Stimulated activated CD4-positive, alpha-beta T cell treated with anti-CD3 and anti-CD28 coated beads, Interleukin-12 subunit alpha, Interleukin-12 subunit beta, amount 100 ng/mL, for 4 hours (primary cell): ENCODE measurements at places on chromosomes 16 and 17.

- peak; percentile 89 for DNase-seq
Observed at GRCh38 chr16:57757326-57757786, 21.8 kb downstream of the KATNB1 start.

DNA sequence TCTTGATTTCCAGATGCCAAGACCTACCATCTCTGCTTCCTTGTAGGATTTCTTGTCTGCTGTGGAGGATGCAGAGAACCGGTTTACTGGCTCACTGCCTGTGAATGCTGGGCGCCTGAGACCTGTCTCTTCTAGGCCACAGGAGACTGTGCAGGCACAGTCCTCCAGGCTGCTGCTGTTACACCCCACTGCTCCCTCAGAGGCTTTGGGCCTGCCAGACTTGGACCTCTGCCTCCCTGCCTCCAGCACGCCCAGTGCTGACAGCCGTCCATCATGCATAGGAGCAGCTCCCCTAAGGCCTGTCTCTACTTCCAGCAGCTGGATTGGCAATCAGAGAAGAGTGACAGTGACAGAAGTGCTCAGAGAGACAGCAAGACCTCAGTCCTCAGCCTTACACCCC lies 6.1 kb downstream of the HROB start:
- no peak for DNase-seq

GRCh38 chr17:28698253-28698941 lies 13.3 kb downstream of the PROCA1 start:
- no peak for DNase-seq

GRCh38 chr17:2092253-2092652 lies 37.4 kb downstream of the HIC1 start:
- DNase-seq = no peak

GRCh38 chr17:57655553-57655952 lies 89.5 kb downstream of the CCDC182 start:
- DNase-seq = no peak

DNA sequence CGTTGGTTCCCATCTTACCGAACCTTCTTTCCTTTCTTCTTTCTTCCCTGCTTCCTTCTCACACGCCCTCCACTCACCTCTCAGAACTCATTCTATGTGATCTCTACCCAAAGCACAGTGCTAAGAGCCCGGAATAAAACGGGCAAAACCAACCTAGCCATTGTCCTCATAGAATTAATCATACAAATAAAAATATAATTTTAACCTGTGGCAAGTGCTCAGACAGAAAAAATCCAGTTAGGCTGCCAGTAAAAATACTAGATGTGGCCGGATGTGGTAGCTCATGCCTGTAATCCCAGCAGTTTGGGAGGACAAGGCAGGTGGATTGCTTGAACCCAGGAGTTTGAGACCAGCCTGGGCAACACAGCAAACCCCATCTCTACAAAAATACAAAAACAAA lies 27.0 kb downstream of the BMERB1 start:
- DNase-seq = no peak

DNA sequence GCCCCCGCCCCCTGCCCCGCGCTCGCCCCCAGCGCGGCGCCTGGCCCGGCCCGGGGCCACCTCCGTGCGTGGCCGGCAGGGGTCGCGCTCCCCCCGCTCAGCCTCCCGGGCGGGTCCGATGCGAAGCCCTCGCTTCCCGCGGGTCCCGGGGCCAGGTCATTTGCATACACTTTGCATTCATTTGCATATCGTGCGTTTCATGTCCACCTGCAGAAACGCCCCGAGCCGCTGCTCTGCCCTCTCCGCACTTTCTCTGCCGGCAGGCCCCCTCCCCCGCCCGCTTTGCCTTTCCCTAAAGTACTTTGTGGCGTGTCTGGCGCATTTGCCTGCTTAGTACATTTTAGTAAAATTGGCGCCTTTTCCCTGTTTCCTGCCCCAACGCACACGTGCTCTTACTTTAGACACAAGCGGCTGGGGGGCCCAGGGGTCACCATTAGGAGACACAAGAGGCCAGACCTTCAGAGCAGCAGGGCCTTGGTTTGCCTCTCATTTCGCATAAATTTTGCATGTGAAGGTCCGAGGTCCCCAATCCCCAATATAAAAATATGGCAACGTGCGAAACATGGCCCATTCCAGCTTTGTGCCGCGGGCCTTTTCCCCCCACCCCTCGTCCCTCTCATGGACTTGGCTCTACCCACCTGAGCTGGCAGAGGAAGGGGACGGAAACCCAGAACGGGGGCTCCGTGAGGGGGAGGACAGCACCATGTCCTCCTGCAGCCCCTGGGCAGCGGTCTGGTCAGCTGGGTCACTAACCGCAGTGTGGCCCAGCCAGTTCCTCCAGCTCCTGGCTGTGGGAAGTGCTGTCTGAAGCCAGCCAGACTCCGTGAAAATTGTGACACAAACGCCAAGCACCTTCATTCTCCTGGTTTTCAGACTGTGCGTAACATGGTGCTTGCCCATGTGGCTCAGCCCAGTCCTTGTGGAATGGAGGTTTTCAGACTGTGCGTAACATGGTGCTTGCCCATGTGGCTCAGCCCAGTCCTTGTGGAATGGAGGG lies 34.8 kb downstream of the CBFA2T3 start:
- DNase-seq = peak; percentile 63

- no peak for DNase-seq
Observed at GRCh38 chr17:27928587-27928986, 35.4 kb upstream of the LYRM9 start.

DNA sequence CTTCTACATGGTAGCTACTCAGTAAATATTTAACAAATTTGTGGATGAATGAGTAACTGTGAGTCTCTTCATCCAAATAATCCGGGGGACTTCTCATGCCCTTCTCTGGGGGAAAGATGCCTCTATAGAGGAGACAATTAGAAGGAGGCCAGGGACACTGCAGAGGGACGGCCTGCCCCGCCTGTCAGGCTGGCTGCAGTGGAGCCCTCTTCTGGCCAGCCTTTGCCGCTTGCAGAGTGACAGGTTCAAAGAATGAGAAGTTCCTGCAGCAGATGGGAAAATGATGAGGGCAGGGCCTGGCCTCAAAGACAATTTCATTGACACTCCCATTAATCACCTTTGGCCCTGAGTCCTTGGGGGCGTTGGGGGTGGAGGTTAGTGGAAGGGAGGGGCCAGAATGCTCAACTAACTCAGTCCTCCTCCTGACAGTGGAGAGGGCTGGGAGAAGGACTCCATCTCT lies 339.0 kb downstream of the MAF start:
- peak; percentile 47 for DNase-seq

DNA sequence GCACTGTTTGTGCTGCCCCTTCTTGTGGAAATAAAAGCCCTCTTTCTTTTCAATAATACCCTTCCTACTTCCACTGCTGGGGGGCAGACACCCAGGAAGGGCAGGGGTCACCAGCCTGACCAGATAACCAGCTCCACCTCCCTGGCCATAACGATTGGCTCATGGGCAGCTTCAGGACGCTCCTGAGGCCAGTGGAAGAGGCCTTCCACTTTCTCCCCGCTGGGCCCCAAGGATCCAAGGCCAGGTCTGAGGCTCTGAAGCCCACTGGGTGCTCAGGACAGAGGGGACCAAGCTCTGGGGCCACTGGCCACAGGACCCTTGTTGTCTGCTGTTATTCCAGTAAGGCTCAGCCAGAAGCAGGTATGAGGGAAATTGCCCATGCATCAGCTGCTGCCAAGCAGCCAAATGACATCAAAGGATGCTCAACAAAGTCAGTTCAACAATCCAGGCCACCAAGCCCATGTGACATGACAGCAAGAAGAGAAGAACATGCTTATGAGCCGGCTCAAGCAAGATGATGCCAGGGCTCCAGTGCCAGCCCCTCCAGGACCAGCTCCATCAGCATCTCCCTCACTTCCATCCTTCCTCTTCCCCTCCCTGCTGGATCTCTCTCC lies 238.8 kb downstream of the ZNF423 start:
- DNase-seq = no peak

GRCh38 chr16:53886482-53887378 lies 182.8 kb downstream of the FTO start:
- no peak for DNase-seq

- no peak for DNase-seq
Observed at GRCh38 chr17:67080804-67081203, 36.5 kb downstream of the CACNG1 start.

- DNase-seq = no peak
Observed at GRCh38 chr17:9364837-9365430, 210.7 kb downstream of the STX8 start.

GRCh38 chr16:87835882-87836331 lies 33.4 kb downstream of the SLC7A5 start:
- DNase-seq = no peak

- DNase-seq = no peak
Observed at GRCh38 chr16:5925850-5926249, 828.3 kb upstream of the EEF2KMT start.

DNA sequence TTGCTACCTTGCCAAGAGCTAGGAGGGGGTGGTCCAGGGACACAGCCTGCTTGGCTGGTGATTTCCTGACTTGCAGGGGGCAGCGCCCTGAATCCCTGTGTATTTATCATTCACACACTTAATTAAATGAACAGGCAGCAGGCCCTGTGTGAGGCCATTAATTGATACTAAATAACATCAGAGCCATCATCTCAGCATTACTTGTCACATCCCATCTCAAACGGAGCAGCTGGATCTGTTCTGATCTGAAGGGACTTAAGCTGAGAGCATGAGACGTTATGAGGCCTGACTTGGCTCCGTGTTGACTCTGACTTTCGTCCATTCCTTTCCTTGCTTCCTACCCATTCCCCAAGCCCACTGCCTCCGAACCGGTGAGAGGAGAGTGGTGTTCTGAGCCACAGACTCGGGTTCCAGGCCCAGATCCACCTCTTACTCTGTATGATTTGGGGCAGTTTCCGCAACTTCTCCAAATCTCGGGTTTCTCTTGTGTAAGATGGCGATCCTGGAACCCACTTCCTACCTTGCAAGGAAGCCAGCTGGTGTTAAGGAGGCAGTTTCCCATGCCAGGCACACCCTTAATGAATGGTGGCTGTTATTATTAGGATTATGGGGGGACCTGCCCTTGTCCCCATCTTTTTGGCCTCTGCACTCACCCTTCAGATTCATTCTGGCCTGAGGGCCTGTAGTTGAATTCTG lies 33.8 kb downstream of the CACNA1G start:
- DNase-seq = no peak

GRCh38 chr17:35743626-35744328 lies 9.3 kb downstream of the GAS2L2 start:
- no peak for DNase-seq

DNA sequence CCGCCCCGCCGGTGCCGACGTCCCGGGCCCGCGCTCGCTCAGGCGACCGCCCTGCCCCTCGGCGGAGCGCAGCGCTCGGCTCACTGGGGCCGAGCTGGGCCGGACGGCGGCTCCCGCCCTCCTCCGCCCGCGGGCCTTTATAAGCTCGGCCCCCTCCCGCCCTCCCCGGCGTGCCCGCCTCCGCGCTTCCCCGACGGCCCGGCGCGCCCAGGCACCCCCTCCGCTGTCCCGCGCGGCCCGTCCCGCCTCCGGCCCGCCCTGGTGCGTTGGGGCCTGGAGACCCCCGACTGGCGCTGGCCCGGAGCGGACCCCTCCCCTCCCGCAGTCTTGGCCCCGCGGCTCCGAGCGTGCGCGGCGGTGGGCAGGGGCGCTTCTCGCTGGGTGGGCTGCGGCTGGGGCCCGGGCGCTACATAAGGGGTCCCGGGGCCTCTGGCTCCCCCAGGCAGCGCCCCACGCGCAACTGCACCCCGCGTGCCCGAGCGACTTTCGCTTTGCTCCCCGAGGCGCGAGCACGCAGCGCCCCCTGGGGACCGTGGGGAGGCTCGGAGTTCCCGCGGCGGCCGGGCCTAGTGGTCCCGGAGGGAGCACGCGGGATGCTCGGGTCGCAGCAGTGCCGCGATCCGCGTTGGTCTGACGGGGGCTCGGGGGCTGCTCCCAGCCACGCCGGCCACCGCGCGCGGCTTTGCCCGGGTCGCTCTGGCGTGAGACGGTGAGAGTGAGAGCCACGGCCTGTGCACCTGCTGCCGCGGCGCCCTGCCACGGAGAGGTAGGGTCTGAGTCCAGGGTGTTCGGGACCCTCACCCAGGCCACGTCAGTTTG lies at the start of gene PIEZO1:
PIEZO1 (minus strand) TSS at position 115 of the 819 bp plus-strand sequence. CDS start 256 bp downstream, outside the sequence.
- peak; percentile 78 for DNase-seq

- no peak for DNase-seq
Observed at GRCh38 chr16:54135361-54136275, 151.0 kb downstream of the IRX3 start.

- no peak for DNase-seq
Observed at GRCh38 chr16:11175106-11175786, 80.8 kb downstream of the SOCS1 start.

- no peak for DNase-seq
Observed at GRCh38 chr16:55569025-55569424, 2.5 kb downstream of the CAPNS2 start.

DNA sequence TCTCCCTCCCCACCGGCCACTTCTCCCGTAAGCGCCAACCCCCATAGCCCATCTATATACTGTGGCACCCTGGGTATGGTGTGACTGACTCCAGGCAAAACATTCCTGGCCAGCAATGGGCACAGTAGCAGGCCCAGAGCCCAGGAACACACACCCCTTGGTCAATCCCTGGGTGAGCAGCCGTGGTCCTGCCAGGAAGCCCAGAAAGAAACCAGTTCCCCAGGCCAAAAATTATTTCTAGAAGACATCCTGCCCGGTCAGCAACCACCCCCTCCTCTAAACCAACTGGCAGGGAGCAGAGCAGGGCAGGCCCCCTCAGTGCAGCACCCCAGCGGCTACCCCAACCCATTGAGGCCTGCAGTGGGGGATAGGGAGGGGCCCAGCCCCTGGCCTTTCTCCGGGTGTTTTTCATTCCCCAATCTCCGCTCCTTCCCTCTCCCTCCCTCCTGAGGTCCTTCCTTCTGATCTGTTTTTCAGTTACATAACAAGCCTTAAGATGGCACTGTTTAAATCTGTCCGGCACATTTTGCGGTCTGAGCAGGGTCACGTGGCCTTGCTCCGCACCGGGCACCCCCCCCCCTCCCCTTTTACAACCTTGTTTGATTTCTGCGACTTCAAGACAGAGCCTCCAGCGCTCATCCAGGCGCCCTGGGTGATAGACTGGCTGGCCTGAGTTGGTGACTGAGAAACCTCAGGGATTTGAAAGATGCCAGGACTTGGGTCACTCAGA lies 2.0 kb downstream of the NPTX1 start:
- no peak for DNase-seq

DNA sequence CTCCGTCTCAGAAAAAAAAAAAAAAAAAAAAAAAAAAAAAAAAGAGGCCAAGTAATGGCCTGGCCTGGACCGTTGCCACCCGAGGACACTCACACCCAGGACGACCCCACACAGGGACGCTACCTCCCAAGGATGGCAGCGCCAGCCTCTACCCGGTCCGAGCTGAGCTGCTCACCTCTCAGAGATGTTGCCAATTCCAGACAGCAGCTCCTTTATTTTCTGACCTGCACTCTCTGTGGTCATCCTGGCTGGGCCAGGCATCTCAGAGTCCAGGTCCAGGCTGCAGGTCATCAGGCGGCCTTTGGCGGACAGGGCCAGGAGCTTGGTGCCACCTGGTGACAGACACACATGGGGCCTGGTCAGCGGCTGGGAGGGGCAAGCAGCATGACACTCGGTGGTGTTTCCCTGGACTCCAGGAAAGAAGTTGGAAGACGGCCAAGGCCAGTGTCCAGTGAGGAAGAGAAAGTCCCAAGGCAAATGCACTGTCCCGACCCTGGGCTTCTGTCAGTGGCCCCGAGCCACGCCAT lies 3.1 kb downstream of the FAAP100 start:
- no peak for DNase-seq
